Lung (tissue), 17 donors: ENCODE measurements at places on chromosomes 16 and 17. TPM values are rescaled to one million over a fixed set of nuclear protein-coding genes. Genes with fewer than 3 reads are reported as not detected.

Gene KRT31
- 0.02 TPM for polyA plus RNA-seq

Gene TMEM100
- 127 TPM for polyA plus RNA-seq

Gene CD79B
- 8.7 TPM for polyA plus RNA-seq

Gene ZNF594
- polyA plus RNA-seq, result 2.1 TPM

DNA sequence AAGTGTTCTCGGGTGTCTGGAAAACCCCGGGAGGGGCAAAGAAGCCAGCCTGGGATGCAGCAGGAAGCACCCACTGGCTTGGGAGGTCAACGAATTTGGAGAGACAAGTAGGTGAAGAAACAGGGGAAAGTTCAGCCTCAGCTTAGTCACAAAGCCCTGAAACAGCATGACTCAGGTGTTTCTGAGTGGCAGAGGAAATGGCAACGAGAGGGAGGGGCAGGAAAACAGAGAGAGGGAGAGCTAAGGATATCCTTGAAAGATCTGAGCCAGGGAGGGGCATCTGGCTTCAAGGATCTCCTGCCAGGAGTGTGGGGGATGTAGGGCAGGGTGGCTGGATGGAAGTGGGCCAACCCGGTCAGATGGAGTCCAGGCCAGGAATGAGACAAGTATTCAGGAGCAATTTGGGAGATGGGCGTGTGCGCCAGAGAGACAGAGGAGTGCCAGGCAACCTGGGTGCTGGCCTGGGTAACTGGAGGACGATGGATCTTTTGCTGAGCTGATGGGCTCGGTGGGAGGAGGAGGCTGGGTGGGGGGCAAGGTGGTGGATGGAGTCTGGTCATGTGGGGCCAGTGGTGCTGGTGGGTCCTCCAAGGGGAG lies 27.2 kb downstream of the ABCC3 start:
- peak; percentile 79 for DNase-seq
- no peaks in the 10 kb centered on the region for H3K27me3 ChIP-seq
- H3K4me1 ChIP-seq, result peaks cover 25% of the 10 kb centered on the region
- H3K4me3 ChIP-seq, result no peak overlapping the region

GRCh38 chr16:73095885-73096421 lies 48.0 kb upstream of the ZFHX3 start:
- no peaks in the 10 kb centered on the region for H3K36me3 ChIP-seq
- H3K4me3 ChIP-seq, result no peak overlapping the region
- peak; percentile 44 for DNase-seq
- no peak overlapping the region for H3K27ac ChIP-seq
- no peaks in the 10 kb centered on the region for H3K4me1 ChIP-seq

GRCh38 chr16:11356573-11357331 lies 11.5 kb downstream of the RMI2 start:
- no peak overlapping the region for H3K27ac ChIP-seq
- DNase-seq, result peak; percentile 86
- no peaks in the 10 kb centered on the region for H3K36me3 ChIP-seq
- peaks cover 2% of the 10 kb centered on the region for H3K4me1 ChIP-seq

- H3K4me1 ChIP-seq, result peaks cover 33% of the 10 kb centered on the region
- H3K27me3 ChIP-seq, result no peaks in the 10 kb centered on the region
- H3K27ac ChIP-seq, result peak within 1 kb of the TSS; percentile 98
Observed at GRCh38 chr17:8152112-8152775, at the start of gene PER1. Gene PER1 (minus strand): TSS chr17:8152404. CDS start chr17:8150706, 1,698 bp downstream.

DNA sequence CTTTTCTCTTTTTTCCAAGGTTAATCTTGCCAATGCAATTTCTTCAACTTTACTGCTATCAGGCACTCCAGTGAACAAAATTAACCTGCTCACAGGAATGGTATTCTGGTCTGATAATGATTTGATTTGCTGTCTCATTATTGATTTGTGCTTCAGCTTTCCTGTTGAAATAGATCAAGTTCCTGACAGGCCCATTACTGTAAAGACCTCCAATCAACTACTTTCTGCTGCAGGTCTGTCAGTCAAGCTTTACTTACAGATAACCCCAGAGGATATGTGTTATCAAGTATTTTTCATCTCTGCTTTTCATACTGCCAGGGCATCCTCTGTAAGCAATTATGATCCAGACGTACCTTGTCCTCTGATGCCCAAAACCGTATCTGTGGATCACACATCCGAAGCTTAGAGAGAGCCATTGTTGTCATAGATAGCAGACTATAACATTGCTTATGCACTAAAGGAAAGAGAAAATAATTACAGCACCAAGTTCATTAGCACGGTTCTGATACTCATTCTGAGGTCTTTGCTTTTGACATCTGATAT lies 215.6 kb downstream of the PHKB start:
- H3K4me3 ChIP-seq, result no peak overlapping the region
- H3K27ac ChIP-seq, result no peak overlapping the region

GRCh38 chr17:29929006-29929532 lies 959 bp downstream of the SSH2 start:
- H3K27me3 ChIP-seq, result no peaks in the 10 kb centered on the region
- no peaks in the 10 kb centered on the region for H3K4me1 ChIP-seq
- peak; percentile 55 for DNase-seq
- H3K27ac ChIP-seq, result peak overlapping the region; percentile 95

DNA sequence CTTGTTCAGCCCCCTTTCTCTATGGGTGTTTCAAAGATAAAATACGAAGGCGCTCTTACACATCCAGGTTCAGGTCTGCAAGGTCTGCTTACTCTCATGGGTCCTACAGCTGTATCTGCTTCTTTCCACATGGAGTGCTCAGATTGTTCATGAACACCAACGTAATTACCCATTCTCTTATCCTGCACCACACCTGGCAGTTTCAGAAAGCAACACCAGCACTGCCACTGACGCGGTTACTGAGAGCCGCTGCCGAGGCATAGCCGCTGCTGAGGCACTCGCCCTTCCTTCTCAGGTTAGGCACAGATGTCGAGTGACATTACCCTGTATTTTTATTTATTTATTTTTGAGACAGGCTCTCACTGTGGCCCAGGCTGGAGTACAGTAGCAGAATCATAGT lies 147.1 kb downstream of the RPTOR start:
- no peaks in the 10 kb centered on the region for H3K36me3 ChIP-seq
- no peak for DNase-seq
- peaks cover 9% of the 10 kb centered on the region for H3K4me1 ChIP-seq
- H3K27ac ChIP-seq, result no peak overlapping the region
- H3K4me3 ChIP-seq, result no peak overlapping the region

DNA sequence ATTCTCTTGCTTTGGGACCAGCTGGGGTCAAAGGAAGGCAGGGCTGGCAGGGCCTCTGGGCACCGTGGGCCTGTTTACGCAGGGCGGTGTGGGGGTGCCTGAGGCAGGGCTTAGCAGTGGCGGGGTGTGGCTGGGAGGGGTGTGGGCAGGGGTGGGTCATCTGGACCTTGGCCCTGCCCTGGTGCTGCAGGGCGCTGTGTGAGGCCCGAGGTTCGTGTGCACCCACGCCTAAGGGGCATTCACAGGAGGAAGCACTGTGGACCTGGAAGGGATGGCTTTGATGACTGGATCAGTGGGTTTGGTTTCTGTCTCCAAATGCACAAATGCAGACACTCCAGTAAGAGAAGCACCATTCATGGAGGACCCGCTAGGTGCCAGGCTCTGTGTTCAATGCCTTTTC lies 37.3 kb downstream of the BCO1 start:
- no peak overlapping the region for H3K4me3 ChIP-seq
- H3K36me3 ChIP-seq, result no peaks in the 10 kb centered on the region
- DNase-seq, result no peak
- no peaks in the 10 kb centered on the region for H3K27me3 ChIP-seq

- H3K4me1 ChIP-seq, result no peaks in the 10 kb centered on the region
- no peak overlapping the region for H3K27ac ChIP-seq
- no peaks in the 10 kb centered on the region for H3K36me3 ChIP-seq
Observed at GRCh38 chr16:31875928-31876547, 2.4 kb downstream of the ZNF267 start.
